ENCODE measurements at places on chromosomes 5 and 9.

DNA sequence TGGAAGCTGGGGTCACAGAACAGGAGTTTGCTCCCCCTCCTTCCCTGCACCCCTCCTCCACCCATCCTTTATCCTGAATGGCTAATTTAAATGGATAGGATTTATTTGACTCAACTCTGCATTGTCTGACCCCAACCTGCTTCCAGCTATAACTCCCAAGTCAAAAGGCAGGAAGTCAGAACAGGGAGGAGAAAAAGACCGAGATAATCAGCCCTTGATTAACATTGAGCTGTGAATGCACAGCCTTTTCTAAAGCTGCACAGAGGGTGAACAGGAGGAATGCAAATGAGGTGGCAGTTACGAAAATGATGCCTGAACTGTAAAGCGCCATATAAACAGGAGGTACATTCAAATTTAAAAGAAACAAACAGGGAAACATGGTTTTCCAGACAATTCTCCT lies 152.8 kb downstream of the SPOCK1 start:
- DNase-seq, result no peak

- no peak for DNase-seq
Measured at GRCh38 chr9:18632632-18633403, 158.9 kb downstream of the ADAMTSL1 start.

- DNase-seq, result no peak
Measured at GRCh38 chr5:60856066-60856465, 12.0 kb upstream of the ELOVL7 start.

GRCh38 chr5:36459176-36460135 lies 146.9 kb upstream of the SLC1A3 start:
- DNase-seq, result no peak

- no peak for DNase-seq
Measured at GRCh38 chr9:71271602-71272001, 150.2 kb upstream of the TRPM3 start.

- DNase-seq, result no peak
Measured at GRCh38 chr9:94668418-94668927, 29.2 kb upstream of the FBP1 start.

DNA sequence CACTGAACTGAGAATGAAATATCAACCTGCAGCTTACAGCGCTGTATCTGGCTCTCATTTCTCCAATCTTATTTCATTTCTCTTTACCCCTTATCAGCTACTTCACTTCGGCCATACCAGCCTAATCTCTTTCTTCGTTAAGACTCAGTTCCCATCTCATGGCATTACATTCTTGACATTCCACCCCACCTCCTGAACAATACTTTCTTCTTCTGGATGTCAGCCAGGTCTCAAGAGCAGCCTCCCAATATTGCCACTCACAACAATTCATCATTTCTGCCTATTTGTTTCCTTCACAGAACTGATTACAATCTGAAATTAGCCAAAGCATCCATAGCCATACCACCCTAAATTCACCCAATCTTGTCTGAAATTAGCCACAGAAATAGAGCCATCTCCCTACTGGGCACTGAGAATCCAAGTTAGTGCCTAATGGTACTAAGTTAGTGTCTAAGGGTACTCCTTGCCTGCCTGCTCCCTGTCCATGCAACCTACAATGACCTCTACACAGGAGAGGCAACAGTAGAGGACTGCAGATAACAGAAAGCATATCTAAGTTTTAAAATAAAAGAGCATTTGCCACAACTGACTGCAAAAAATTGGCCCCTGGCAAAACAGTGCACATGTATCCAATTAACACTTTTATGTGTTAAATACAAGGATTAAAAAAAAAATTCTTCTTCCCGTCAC lies 35.2 kb downstream of the SETX start:
- no peak for DNase-seq

GRCh38 chr5:139361835-139362429 lies 20.3 kb downstream of the PAIP2 start:
- DNase-seq, result no peak

Measured in CD4-positive, alpha-beta T cell treated with Interleukin-6 at 100 ng/mL for 8 hours (primary cell).